ENCODE measurements at places on chromosomes 3 and 15.

GRCh38 chr3:73423116-73423515, 201.6 kb downstream of the PDZRN3 start:
- no peak for DNase-seq

DNA sequence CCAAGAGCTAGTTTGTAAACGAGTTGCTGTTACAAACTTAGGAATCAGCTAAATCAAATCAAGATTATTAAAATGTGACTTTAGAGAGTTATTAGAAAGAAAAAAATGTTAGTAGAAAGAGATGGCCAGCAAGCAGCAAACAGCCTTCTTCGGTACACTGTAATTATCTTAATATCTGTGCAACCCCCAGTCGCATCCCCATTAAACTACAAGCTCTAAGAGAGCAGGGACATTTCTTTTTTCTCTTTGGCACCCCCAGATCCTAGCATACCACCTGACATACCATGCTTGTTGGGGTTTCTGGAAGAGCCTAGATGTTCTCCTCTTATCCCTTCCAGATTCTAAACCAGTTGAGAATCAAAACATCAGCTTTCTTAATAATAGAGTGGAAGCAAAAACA, 45.1 kb upstream of the LIPC start:
- no peak for DNase-seq

DNA sequence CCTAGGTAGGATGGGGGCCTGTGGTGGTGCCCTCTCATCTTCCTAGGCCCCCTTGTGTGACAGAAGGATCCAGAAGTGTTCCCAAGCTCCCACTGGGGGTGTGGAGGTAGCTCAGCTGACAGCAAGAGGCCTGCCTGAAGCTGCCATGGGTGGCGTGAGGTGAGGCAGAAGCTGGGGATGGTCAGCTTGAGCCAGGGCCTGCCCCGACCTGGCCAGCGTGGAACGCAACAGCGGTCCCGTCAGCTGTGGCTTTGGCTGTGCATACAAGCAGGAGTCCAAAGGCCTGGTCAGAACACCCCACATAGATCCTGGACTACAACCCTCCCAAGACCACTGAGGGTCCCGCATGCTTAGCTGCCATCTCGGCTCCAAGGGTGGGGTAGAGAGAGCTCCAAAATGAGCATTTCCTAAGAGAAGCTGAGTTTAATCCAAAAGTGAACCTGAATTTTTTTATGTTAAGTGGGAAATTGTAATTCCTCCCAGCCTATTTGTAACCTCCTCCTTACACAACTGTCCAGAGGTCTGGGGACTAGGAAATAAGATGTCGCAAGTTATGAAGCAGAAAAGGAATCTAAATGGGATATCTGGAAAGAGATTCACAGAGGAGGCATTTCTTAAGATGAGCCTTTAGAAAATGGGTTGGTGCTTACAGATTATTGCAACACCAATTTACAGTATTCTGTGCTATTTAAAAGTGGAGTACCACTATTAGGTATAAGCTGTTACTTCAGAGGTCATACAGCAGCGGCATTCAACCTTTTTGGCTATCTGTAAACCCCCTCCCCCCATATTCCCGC, 9.9 kb upstream of the PLA2G4D start:
- no peak for DNase-seq

GRCh38 chr15:93026380-93026817, 62.6 kb downstream of the RGMA start:
- DNase-seq: no peak

- DNase-seq: no peak
Observed at GRCh38 chr3:192169332-192169915, 557.9 kb downstream of the FGF12 start.

- DNase-seq: no peak
Observed at GRCh38 chr3:190849607-190850006, 12.9 kb downstream of the GMNC start.

- no peak for DNase-seq
Observed at GRCh38 chr3:180325958-180326357, 276.0 kb upstream of the TTC14 start.

DNA sequence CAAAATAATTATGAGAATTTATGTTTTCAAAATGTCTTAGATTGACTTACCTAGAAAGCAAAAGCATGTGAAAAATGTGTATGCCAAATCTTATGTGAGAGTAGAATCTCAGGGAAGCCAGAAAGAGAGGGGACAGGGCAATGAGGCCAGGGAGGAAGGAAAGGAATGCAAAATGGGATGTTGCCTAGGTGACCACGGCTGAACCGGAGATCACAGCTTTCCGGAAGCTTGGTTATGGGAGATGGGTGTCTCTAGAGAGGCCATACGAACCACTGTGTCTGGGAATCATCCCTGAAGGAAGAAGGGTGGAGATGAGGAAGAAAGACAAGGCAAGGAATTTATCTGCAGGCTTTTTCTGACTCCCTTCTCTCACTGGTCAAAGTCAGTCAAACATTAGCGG, 76.0 kb downstream of the SUCLG2 start:
- DNase-seq: no peak

DNA sequence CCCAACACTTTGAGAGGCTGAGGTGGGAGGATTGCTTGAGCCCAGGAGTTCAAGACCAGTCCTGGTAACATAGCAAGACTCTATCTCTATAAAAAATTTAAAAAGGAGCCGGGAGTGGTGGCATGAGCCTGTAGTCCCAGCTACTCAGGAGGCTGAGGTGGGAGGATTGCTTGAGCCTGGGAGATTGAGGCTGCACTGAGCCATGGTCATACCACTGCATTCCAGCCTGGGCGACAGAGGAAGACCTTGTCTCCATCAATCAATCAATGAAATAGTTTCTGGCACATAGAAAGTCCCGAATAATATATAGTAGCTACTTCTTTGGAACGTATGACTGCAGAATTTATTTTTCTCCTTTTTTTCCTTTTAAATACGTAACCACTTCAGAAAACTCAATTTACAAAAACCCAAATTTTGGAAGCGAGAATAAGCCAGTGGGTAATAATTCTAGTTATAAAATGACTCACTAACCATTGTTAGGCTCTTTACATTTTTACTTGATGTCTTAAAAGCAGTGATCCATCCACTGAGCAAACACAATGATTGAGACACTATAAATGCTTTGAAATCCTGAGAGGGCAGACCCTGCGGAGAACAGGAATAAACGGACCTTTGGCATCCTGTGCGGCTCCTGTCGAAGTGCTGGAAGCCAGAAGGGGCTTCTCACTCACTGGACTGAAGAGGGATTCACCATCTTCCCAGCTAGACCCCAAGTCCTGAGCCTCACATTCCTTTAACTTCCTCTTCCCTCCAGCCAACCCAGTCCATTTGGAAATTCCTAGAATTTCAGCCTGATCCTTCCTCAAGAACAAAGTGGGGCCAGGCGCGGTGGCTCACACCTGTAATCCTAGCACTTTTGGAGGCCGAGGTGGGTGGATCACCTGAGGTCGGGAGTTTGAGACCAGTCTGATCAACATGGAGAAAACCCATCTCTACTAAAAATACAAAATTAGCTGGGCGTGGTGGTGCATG, 68.4 kb upstream of the MFGE8 start:
- DNase-seq: no peak

GRCh38 chr15:100687582-100688141, 85.3 kb downstream of the ASB7 start:
- no peak for DNase-seq

GRCh38 chr3:195854628-195855294, 43.0 kb upstream of the MUC4 start:
- DNase-seq: no peak

GRCh38 chr3:27756877-27757276, 34.8 kb upstream of the EOMES start:
- DNase-seq: no peak

DNA sequence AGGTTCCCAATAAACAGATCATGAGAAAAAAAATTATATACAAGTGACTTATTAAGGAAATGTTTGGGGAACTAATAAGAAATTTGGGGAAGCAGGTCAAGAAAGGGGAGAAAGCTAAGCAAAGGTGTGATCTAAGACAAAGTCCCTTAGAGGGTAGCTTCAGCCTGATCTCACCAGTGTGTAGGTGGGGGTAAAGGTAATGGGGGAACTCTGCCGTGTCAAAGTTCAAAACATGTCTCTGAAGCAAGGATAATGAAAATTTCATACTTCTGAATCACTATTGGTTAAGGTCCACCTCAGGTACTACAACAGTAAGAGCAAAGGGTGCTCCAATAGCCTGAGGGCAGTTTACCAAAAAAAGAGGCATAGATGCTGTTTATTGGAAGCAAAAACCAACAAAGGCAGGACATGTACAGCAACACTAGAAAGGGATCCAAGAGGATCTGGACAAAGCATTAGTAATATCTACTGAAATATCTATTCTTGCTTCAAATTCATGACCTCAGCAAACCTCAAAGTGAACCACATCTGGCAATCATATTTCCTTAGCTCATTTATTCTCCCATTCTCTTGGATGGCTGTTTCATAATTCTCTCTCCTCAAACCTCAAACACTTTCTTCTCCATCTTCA, 6.9 kb downstream of the ACAD11 start:
- DNase-seq: no peak

DNA sequence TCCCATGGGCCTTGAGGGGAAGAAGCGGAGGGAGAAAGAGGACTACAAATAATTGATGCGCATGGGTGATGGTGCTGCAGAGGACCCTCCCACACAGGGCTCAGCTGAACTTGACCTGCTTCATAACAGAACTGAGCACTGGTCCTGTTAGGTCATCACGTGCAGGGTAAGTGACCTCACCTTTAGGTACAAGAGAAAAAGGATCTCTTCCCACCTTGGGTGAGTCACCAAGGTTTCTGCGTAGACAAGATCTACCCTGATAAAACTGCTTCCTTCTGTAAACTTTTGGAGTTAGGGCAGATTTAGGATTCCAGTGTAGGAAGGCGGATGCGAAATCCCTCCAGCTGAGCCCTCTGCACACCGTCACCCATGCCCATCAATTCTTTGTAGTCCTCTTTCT, 67.1 kb downstream of the FEM1B start:
- DNase-seq: no peak

GRCh38 chr15:83854321-83854720, 200.4 kb downstream of the ADAMTSL3 start:
- DNase-seq: no peak

DNA sequence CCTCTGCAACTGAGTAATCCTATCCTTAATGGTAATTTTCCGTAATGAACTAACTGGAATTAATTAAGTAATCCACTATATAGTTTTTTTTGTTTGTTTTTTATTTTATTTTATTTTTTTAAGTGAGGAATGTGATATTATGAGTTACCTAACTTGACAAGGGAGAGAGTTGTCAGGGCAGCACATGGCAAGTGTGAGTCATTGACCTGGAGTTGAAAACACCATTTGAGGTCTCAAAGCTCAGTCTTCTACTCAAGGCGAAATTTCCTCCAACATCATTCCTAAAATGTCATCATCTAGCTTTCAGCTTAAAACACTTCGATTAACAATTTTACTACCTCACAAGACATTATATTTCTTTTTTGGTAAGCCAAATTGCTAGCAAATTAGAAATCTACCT, 87.8 kb downstream of the NECTIN3 start:
- DNase-seq: no peak

GRCh38 chr3:7960601-7961000, 541.0 kb upstream of the LMCD1 start:
- no peak for DNase-seq

DNA sequence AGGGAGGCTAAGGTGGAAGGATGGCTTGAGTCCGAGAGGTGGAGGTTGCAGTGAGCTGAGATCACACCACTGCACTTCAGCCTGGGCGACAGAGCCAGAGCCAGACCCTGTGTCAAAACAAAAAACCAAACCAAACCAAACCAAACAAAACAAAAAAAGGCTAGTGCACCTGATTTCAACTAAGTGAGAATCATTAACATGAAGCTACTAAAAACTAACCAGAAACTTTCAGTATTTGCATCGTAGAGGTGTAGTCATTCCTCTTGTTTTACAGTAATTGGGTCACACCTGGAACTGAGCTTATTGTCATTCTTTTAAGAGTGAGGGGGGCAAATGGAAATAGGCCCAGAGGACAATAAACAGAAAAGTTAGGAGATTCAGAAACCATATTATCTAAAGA, 58.5 kb downstream of the ST6GAL1 start:
- DNase-seq: no peak

- peak; percentile 91 for DNase-seq
Observed at GRCh38 chr15:44102675-44103254, 92.3 kb downstream of the FRMD5 start.

- peak; percentile 68 for DNase-seq
Observed at GRCh38 chr3:32816439-32817256, 1.1 kb upstream of the TRIM71 start.

GRCh38 chr3:136305879-136306278, 55.7 kb downstream of the PCCB start:
- DNase-seq: peak; percentile 40

- DNase-seq: no peak
Observed at GRCh38 chr3:36197151-36197550, 183.2 kb upstream of the STAC start.

- DNase-seq: peak; percentile 55
Observed at GRCh38 chr3:9902372-9903237, at the start of gene IL17RE. Gene IL17RE, plus strand, starts transcription at chr3:9902848. Its CDS starts 85 bp downstream, at chr3:9902933.

GRCh38 chr3:26522919-26523318, 99.7 kb upstream of the LRRC3B start:
- DNase-seq: no peak

- no peak for DNase-seq
Observed at GRCh38 chr15:74365598-74366445, 1.6 kb downstream of the CYP11A1 start.

DNA sequence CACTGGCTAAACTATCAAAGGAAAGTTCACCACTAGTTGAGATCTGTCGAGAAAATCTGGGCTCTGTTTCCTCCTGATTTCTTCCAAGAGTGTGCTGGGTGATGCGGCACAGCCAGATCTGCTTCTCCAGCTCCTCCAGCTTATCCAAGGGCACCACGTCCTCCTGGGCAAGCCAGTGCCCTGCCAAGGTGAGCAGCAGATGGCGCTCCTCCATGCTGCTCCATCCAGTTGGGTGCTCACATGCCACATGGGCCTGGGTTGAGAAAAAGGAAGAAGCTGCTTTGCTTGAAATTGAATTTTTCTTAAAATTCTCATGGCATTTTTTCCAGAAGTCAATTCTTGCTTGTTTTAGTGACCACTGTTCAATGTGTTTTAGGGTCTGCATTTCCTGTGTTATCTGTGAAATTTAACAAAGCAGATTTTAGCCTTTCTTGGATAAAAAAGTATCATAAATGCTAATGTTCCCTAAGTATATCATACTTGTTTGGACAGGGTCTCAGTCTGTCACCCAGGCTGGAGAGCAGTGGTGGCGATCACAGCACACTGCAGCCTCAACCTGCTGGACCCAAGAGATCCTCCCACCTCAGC, 47.3 kb downstream of the EIF3J start:
- DNase-seq: peak; percentile 57

DNA sequence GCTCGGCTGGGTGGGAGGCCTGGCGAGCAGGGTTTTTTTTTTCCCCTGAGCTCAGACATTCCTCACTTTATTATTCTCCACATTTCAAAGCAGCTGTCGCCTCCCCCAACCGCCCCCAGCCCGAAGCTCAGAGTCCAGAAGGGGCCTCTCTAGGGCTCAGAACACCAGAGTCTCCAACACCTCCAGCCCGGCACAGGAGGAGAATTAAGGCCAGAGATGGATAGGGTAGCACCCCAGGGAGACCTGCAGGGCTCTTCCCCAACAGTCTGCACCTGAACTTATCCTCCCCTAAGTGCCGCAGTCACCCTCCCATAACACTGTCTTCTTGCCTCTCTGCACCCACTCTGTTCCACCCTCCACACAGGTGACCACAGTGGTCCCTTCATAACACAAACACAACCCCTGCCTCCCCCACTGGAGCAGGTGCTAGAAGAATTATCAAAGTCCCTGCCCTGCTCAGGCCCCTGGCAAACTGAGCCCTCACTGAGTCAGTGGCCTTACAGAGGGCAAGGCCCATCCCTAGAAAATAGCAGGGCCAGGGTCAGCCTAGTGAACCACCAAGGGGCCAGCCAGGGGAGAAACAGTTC, 14.1 kb downstream of the MYL3 start:
- no peak for DNase-seq

GRCh38 chr3:183100376-183100775, 1.1 kb upstream of the MCCC1 start:
- no peak for DNase-seq

All from NCI-H69 (cell line).